Right kidney (tissue), 9 donors: ENCODE measurements at places on chromosomes 6 and 20.

DNA sequence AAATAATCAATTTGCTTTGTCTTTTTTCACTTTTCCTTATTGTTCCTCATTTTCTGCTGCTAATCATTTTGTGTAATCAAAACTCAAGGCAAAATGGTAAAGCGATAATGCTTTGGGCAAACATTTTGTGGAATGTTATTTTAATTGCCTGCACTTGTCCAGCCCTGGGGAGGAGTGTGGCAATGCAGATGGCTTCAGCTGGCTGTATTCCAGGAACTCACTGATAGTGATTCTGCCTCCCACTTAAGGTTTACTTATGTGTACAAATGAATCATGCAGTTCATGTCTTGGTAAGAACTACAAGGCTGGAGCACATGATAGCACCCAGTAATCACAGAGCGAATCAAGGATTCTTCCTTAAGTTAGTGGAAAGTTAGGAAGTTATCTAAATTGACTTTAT lies 107.8 kb downstream of the COL19A1 start:
- DNase-seq = no peak

DNA sequence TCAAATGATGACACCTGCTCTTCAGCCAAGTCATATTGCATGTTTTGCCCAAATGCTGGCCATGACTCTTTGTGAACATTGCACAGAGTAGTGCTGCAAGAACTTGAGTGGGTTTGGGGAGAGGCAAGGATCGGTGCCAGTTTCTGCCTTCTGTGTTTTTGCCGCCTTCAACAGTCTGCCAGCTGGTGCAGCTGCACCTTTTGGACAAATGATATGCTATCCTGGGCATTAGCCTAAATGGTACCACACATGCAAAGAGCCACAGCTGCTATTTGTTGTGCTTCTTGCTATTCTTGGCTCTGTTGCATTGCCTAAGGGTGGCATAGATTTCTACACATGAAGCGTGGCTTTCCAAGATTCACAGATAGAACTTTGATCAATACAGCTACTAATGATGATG lies 189.0 kb upstream of the CCN2 start:
- no peak for DNase-seq

DNA sequence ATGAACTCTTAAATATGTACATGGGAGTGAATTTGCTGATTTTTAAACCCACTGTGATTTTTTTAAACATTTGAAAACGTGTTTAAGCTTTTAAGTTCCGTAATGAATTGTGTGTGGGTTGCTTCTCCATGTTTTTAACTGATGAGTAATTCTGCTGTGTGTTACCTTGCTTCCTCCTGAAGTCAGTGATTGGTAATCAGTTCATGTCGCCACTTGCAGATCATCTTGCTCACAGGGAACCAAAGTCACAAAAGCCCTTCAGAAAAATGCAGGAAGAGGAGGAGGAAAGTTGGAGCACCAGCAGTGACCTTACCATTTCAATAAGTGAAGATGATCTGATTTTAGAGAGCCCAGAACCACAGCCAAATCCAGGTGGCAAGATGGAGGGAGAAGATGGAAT lies 36.7 kb downstream of the KIZ start:
- no peak for DNase-seq

GRCh38 chr20:32312718-32313424 lies 35.4 kb downstream of the KIF3B start:
- no peak for DNase-seq

DNA sequence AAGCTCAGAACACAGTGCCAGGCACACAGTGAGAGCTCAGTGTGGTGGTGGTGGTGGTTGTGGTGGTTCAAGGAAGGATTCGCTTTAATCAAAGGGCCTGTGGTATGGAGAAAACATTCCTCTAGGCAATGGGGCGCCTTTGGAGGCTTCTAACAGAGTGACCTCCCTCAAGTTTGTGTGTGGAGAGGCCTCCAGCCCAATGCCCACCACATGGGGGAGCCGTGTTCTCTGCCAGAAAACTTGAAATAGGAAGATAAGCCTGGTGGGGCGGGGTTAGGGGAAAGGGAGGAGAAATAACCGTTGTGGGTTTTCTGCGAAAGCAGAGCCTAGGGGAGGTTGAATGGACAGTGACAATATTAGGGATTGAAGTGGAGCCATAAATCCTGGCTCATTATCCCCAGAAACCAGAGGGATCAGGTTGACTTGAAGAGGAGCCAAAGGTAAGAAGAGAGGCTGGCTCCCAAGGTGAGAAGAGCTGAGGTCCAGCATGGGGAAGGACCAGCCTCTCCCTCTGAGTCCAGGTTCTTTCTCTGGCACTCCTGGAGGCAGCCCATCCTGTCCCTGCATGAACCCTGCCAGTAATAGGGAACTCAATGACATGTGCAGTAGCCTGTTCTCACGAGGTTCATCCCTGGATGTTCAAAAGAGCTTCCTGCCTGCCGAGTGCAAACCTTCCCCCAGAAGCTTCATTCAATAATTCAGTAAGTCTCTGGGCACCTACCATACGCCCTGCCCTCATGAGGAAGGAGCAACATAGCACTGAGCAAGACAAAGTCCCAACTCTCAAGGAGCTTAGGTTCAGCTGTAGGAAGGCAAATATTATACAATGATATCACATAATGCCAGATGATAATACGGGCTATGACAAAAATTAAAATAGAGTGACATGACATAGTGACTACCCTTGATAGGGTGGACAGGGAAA lies 51.4 kb downstream of the TGM2 start:
- no peak for DNase-seq

DNA sequence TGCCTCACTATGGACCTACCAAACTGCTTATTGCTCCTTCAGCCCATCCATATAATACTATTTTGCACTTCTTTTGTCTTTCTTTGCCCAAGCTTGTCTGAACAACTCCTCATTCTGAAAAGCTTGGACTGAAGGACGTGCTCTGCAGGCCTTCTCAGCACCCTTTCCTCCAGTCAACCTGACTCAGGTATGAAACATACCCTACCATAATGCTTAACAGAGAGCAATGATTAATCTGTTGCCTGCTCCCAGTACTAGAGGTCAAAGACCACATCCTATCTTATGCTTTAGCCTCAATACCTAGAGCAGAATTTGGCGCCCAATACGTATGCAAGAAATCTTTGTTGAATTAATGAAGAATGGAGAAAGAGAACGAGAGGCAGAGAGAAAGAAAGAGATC lies 55.2 kb downstream of the ATXN1 start:
- no peak for DNase-seq

DNA sequence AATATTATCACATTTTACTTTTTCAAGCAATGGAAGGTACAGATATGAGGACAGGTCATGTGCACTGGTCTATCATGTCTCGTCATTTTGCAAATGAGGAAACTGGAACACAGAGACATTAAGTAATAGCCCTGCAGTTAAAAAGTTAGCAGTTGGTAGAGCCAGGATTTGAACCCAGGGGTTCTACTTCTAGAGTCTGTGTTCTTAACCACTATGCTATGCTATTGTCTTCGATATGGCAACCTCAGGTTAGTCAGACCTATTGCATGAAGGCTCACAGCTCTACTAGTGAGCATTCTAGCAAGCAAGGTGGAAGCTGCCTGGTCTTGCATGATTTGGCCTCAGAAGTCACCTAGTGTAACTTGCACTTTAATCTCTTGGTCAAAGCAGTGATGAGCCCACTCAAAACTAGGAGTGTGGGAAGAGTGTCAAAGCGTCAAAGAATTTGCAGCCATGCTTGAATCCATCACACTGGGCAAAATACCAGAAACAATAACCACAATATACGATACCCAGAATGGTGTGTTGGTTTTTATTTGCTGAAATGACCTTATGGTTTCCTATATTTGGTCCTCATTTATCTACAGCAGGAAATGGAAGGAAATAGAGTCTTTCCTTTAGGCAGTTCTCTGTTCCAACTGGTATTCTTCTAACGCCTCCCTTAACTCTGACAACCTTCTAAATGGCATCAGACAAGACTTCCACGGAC lies 20.4 kb upstream of the BMP2 start:
- no peak for DNase-seq

GRCh38 chr20:50980851-50981713 lies 22.5 kb downstream of the MOCS3 start:
- DNase-seq = peak; percentile 33

DNA sequence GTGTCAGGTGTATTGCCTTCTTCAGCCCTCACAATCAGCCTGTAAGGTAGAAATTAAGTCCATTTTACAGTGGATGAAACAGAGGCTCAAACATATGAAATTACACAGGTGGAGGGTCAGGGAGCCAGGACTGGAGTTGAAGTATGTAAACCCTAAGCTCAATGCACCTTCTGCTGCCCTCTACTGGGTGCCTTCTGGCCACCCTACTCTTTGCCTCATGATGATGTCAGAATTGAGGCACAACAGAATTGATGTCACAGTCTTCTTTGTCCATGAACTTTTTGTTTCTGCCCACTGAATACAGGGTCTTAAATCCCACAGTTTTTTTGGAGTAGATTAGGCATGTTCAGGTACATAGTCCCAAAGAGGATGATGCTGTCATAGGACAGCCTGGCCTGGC lies 400.8 kb upstream of the CHD6 start:
- no peak for DNase-seq

DNA sequence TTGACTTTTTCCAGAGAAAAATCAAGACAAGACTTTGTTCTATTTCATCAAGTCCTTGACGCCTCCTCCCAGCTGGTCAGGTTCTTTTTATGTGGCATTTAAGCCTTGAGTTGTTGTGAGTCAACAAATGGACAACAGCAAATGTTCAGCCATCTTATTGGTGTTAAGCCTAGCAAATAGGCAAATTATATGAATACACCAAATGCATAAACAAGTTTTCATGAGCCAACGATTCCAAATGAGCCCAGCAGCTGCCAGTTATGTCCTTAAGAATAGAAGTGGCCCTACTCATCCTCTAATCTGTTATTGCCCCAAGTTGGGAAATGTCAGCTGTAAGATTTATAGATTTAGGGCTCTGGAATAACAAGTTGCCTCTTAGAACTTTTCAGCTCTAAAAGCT lies 312.0 kb downstream of the SOX4 start:
- DNase-seq = no peak

DNA sequence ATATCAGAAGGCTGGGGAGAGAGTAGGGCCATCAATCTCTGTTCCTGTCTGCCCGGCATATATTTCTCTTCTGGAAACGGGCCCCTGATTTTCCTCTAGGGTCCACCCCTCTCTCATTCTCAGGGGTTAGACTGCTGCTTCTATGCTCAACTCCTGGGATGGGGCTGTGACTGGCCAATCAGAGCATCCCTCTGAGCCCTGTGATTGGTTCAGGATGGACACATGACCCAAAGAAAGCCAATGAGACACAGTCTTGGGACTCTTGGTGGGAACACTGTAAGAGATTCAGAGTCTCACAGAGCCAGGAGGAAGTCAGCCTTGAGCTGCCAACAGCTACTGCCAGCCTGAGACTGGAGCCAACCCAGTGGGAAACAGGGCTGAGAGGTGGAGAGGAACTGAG lies 31.0 kb upstream of the KCNB1 start:
- DNase-seq = no peak

- no peak for DNase-seq
Measured at GRCh38 chr20:43853174-43853803, 61.4 kb upstream of the TOX2 start.

- DNase-seq = peak; percentile 81
Measured at GRCh38 chr20:50054626-50055511, 58.1 kb downstream of the UBE2V1 start.

GRCh38 chr20:43737925-43738324 lies 11.1 kb upstream of the GTSF1L start:
- no peak for DNase-seq

GRCh38 chr6:150905769-150906168 lies 40.3 kb downstream of the MTHFD1L start:
- no peak for DNase-seq

- no peak for DNase-seq
Measured at GRCh38 chr6:2186516-2186915, 58.9 kb downstream of the GMDS start.

DNA sequence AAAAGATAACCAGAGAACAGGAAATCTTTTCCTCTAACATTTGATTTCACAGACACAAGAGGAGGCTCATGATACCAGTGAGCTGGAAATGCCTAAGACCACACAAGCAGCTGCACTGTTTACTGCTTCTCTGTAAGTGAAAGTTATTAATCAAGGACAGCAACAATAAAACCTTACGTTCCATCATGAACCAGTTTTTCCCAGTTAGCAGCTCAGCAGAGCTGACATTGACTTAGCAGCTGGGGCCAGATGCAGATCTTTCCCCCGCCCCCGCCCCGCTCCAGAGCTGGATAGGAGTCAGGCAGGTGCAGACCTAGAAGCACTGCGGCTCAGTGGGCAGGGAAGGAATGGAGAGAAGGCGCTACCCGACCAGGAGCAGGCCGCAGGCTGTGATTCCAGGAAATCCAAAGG lies 275.2 kb downstream of the GMDS start:
- DNase-seq = peak; percentile 32

GRCh38 chr6:168877821-168878282 lies 375.8 kb downstream of the THBS2 start:
- DNase-seq = no peak

DNA sequence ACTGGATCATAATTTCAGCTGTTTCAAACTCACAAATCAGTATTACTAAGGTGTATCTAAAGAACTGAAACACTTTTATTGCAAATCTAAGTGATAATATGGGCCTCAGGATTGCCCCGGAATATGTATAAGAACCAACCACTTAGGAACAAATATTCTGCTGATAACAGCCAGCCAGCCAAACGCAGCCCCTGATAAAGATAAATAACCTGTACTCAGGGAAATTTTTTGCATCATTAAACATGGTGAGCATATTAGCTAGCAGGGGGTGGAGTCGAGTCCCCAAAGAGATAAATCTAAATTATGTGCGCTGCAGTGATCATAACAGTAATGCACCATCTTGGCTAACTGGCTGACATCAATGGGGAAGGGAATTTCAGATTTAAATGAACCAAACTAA lies 410.2 kb upstream of the MAP3K7 start:
- DNase-seq = no peak

DNA sequence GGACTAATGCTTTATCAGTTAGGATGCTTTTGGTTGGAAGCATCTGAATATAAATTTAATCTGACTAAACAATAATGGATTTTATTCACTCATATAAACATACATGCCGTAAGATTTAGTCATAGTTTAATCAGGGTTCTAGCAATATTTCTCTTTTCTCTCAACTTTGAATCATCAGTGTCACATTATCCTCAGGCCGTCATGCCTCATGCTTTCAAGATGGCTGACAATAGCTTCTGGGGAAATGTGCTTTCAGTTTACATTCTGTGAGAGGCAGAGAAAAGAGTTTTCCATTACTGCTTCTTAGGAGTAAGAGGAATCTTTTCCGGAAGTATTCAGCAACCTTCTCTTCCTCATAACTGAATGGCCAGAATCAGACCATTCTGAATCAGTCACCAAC lies 162.2 kb downstream of the GJA1 start:
- DNase-seq = no peak

DNA sequence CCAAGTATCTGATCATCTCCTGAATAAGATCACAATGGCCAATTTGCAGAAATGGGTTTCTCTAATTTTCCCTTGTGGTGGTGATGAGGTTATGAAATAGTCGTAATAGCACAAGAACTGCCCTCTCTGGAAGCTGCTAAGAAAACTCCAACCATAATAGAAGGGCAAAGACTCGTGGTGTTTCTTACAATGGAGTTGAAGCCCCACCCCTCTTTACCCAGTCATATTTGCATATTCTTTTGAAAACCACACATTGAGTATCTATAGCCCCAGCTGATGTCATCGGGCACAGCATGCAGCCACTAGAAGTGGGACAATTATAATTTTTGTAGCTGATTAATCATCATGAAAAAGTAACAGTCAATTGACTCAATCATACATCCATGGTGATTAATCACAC lies 452.1 kb upstream of the POU3F2 start:
- no peak for DNase-seq

GRCh38 chr6:47182291-47182957 lies 127.3 kb downstream of the TNFRSF21 start:
- DNase-seq = no peak

GRCh38 chr6:152295920-152296319 lies 341.2 kb downstream of the SYNE1 start:
- no peak for DNase-seq

GRCh38 chr20:52899041-52899608 lies 73.0 kb upstream of the TSHZ2 start:
- no peak for DNase-seq
